ENCODE measurements at places on chromosomes 13 and 19. TPM values are rescaled to one million over a fixed set of nuclear protein-coding genes. Genes with fewer than 3 reads are reported as not detected.

GRCh38 chr19:16726916-16727315, 7.3 kb downstream of the NWD1 start:
- no peak for DNase-seq

DNA sequence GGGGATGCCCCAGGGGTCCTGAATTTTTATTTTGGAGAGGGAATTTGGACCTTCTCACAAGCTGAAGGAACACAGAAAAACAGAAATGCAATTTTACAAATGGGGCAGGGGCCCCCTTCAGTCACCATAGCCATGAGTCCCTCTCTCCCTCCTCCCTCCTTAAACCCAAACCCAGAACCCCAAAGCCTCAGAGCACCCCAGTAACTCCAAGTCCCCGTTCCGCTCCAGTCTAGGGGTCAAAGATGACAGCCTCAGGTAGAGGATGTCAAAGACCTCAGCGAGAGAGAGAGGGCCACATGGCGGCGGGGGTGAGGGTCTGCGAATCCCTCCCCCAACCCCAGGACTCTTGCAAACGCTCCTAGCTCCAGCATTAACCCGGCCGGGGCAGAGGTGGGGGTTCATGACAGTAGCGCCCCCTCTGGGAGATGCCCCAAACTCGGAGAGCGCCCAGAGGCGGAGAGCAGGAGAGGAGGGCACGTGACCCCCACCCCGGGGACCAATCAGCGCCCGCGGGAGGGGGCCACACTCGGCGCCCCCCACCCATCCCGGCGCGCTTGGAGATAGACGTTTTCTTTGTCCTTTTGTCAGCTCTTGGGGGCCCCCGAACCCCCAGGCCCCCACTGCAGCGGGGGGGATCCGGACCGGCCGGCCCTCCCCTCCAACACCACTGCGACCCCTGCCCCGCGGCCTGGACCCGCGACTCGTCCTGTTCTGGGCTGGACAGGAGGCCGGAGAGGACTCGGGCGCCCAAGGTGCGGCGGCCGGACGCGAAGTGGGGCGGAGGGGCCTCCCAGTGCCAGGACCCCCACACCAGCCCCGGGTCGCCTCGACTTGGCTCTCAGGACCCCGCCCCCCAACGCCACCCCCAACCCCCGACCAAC, 20.8 kb upstream of the SEMA6B start:
- DNase-seq: no peak

- no peak for DNase-seq
Observed at GRCh38 chr13:61162106-61162505, 253.5 kb downstream of the PCDH20 start.

The KCTD4 gene
- not detected for total RNA-seq

DNA sequence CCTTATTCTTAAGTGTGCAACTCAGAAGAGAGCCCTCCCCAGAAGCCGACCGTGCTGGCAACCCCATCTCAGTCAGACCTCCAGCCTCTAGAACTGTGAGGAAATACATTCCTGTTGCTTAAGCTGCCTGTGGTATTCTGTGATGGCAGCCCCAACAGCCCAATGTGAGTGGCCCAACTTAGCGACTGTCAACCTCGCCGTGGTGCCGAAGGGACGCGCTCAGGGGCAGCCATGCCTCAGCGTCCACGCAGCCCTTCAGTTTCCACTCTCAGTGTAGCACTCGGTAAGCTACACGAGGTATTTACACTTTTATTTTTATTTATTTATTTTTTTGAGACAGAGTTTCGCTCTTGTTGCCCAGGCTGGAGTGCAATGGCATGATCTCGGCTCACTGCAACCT, 18.4 kb downstream of the PROZ start:
- no peak for DNase-seq

GRCh38 chr13:48994706-48995105, 19.0 kb downstream of the FNDC3A start:
- peak; percentile 4 for DNase-seq

- DNase-seq: peak; percentile 75
Observed at GRCh38 chr19:9309974-9310446, 372 bp upstream of the ZNF699 start.

GRCh38 chr13:57846600-57847173, 215.1 kb downstream of the PCDH17 start:
- DNase-seq: no peak

DNA sequence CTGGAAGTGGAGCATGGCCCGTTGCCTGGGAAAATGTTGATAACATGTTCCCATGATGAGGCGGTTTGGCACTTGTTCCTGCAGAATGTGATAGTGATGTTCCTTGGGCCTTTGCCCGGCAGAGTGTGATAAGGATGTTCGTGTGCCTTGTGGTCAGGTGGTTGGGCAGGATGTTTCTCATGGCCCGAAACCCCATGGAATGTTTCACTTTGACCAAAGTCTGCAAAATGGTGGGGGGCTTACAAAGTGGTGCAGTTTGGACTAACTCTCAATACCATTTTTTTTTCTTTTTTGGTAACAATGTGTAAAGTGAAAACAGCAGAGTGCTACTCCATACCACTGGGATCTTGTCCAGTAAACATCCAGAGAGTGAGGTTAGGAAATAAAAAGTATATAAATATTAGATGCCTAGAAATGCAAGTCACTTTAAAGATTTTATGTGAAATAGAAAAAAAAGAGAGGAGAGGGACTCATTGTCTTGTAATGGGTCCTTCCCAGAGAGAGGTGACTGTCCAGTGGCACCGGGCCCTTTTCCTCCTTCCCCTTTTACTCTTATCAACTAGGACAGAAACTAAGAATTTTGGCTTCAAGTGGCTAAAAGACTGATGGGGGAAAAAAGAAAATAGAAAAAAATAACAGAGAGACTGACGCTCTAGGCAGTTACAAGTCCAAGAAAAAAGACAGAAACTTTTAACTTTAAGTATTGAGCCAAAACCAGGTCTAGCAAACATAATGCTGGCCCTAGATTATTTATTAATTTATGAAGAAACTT, 5.7 kb downstream of the FPR3 start:
- no peak for DNase-seq

GRCh38 chr19:1663852-1664251, 11.4 kb upstream of the TCF3 start:
- no peak for DNase-seq

DNA sequence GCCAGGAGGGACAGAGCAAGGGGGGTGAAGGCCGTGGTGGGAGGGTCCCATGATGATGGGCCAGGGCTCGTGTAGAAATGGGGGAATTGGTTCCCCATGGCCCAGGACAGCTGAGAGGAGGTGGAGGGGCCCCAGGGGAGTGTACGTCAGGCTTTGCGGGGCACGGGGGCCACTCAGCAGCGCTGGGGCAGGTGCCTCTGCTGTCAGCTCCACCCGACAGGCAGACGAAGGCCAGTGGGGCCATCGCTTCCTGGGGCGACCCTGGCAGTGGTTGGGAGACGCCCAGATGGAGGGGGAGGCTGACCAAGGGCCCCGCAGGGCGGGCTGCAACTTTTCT, 1.9 kb upstream of the TEKTIP1 start:
- no peak for DNase-seq

DNA sequence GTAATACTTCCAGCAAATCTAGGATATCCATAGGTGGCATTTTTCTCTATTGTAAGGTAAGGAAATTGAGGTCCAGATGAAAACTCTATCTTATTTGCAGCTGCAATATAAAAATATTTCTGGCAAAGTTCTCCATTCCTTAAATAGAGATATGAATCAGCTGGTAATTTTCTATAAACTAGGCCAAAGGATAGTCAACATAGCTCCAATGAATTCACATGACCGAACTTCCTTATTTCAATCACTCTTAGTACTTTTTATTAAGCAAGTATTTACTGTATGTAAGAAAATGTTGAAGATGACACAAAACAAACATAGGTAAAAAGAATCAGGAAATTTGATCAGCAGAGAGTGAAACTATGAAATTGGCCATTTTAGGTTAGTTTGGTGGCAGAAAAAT, 13.0 kb upstream of the LCP1 start:
- DNase-seq: no peak

The ANGPTL4 gene
- not detected for total RNA-seq

DNA sequence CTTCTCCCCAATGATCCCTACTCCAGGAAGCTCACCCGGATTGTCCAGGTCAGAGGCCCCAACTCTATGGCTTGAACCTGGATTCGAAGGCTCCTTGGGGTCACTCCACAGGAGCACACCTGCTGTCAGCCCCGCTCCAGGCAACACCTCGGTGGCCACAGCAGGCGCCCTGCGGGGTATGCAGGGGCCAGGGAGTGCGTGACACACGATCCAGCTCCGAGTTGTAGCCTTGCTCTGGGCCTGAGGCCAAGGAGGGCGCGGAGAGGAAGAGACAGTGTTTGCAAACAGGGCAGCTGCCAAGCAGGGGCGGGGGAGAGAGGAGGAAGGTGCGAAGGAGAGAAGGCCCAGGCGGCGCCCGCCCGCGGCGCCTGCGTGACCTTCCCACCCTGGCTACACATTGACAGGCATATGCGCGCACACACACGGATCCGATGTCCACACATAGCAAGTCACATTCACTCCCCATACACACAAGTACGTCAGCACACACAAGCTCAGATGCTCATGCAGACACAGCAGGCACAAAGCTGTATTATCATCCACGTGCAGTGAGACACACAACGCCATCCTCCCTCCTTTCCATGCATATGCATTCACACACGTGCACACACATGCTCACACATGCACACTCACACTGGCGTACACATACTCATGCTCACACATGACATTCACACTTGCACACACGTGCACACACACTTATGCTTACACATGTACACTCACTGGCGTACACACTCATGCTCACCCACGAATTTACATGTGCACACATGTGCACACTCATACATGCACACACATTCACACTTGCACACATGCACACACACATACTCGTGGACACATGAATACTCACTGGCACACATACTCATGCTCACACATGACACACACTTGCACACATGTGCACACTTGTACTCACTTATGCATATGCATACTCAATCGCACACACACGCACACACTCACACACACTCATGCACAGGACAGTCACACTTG, 10.4 kb downstream of the SBK2 start:
- no peak for DNase-seq

GRCh38 chr13:101868585-101869469, 416.4 kb downstream of the ITGBL1 start:
- no peak for DNase-seq

- DNase-seq: no peak
Observed at GRCh38 chr13:111031531-111031961, 83.6 kb upstream of the ARHGEF7 start.

The ACP5 gene
- total RNA-seq: 40.4 TPM

DNA sequence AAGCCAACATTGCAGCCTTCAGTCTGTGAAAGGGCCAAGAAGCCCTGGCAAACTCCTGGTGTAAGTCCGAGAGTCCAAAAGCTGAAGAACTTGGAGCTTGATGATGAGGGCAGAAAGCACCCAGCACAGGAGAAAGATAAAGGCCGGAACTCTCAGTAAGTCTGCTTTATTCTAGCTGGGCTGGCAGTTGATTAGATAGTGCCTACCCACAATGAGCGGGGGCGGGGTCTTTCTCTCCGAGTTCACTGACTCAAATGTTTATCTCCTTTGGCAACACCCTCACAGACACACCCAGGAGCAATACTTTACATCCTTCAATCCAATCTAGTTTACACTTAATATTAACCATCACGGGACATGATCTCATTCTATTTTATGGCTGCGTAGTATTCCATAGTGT, 1317.1 kb downstream of the SLITRK1 start:
- DNase-seq: no peak

- no peak for DNase-seq
Observed at GRCh38 chr13:35987572-35988513, 143.3 kb downstream of the DCLK1 start.

Data from CD4-positive, CD25-positive, alpha-beta regulatory T cell (primary cell).